Umbilical cord (tissue), 2 donors: ENCODE measurements at places on chromosomes 7 and 10.

DNA sequence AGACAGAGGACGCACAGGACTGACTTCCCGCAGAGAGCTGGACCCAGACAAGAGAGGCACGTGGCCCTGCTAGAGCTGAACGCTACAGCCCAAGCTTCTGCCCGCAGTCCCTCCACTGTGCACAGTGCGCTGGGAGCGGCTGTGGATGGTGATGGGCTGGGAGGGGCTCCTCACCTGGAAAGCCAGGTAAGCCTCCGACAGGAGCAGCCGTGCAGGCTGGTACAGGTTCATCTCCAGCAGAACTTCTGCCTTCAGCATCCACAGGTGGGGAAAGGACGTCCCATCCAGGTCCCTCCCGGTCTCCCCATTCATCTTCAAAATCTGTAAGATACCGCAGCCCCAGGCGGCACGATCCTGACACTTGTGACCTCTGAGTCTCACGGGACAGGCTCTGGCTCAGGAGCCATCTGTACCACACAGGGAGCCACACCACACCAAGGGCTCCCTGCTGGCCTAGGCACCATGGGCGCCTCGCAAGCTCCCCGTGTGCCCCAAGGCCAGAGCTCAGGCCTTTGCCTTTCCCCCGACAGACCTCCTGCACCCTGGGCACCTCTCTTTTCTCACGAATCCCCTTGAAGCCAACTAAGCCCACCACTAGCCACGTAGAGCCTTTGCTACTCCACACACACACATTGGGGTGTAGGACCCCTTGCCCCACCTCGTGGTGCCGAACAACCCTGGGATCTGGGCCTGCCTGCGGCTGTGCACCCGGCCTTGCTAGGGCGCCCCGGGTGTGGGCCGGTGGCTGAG, 76.3 kb downstream of the CFAP46 start:
- no peak for DNase-seq

DNA sequence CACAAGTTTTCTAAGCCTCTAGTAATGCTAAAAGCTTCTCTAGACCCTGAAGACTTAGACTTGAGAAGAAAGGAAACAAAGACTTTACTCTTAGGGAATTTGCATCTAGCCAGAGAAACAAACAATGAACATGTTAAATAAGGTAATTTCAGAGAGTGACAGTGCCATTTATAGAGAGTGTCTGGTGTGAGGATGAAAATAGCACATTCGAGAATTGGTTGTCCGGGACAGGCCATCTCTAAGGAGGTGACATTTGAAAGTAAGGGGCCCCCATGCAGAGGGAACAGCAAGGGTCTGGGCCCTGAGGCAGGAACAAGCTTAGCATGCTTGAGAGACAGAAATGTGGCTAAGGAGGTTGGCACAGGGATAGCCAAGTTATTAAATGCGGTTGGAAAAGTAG, 48.1 kb downstream of the ADAM22 start:
- no peak for DNase-seq

DNA sequence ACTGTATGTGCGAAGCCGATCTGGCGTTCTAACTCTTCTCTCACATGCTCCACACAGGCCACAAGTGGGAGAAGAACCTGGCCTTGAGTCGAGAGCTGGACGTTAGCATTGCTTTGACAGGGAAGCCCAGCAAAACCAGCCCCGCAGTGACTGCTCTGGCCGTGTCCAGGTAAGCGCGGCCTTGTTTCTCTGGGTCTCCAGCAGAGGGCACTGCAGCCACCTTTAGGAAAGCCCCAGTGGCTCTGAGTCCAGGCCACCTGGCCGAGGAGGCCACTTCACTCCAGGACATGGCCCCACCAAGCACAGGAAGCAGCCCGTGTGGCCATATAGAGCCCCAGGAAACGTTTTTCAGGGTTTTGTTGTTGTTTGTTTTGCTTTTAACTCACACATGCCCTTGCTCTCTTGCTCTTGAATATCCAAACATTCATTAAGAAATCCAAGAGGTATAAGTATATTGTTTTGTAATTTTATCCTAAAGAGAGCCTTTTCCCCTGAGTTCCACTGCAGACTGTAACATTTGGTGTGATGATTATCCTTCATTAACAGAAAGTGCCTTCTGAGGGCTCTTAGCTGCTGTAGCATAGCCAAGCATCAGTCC, 41.8 kb upstream of the LRRC18 start:
- DNase-seq, result peak; percentile 24

- DNase-seq, result no peak
Measured at GRCh38 chr7:108088729-108089128, 41.4 kb downstream of the LAMB4 start.

GRCh38 chr7:69735582-69735981, 137.3 kb downstream of the AUTS2 start:
- no peak for DNase-seq

GRCh38 chr7:29281782-29282541, 87.4 kb downstream of the CHN2 start:
- DNase-seq, result peak; percentile 85

GRCh38 chr7:96273716-96274115, 48.2 kb downstream of the SLC25A13 start:
- peak; percentile 8 for DNase-seq

- DNase-seq, result no peak
Measured at GRCh38 chr10:5573968-5574641, 49.3 kb downstream of the CALML3 start.

GRCh38 chr7:143375298-143376034, 5.7 kb upstream of the ZYX start:
- no peak for DNase-seq

DNA sequence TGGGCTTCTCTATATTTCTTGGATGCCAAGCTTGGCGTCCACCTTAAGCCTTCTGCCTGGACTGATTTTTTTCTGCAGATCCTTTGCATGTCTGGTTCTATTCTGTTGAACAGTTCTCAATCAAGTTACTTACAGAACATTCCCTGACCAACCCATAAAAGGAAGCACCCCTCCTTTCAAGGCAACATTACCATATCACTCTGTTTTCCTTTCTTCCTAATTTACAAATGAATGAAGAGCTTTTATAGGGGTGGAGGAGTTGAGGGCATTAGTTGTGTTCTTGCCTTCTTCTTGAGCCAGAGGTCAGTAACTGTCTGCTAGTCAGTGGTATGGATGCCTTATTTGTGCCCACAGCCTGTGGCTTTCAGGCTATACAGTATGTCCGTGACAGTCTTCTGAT, 361.0 kb downstream of the PHTF2 start:
- no peak for DNase-seq

GRCh38 chr10:5078547-5079180, 15.6 kb upstream of the AKR1C3 start:
- DNase-seq, result no peak

- DNase-seq, result no peak
Measured at GRCh38 chr10:52814506-52814905, 41.9 kb upstream of the MBL2 start.
